MCF 10A (cell line): ENCODE measurements at places on chromosomes 16 and 17.

DNA sequence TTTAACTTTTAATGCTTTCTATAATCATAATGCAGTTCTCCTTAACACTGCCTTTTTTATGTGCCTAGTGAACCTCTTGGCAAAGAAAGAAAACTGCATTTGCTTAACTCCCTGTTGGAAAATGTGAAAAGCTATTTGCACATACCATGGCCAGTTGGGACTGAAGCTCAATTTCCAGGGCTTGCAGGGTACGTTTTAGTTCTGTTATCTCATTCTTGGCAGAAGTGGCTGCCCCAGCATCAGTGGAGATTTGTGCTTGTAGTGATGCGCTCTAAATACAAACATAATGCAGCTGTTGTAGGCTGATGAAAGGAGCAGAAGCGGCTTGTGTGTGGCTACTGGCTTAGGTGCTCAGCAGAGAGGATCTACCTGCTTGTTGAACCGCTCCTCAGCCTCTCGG, 3.7 kb downstream of the KRT24 start:
- H3K27me3 ChIP-seq, result no peaks in the 10 kb centered on the region
- H3K36me3 ChIP-seq, result no peaks in the 10 kb centered on the region
- DNase-seq, result no peak
- peaks cover 13% of the 10 kb centered on the region for H3K4me1 ChIP-seq
- H3K27ac ChIP-seq, result no peak overlapping the region

DNA sequence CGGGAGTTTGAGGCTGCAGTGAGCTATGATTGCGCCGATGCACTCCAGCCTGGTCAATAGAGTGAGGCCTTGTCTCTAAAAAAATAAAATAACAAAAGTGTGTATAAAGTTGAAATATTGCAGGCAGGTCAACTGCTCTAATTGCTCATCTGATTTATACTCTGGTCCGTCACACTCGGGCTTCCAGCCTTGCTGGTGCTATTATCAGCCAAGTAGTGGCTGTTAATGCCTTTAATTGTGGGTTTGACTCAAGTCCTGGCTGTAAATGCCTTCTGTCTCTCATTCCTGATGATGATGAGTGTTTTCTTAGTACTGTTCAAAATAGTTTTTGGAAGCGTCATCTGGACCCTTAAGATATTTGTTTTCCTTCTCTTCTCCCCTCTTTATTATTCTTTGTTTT, 18.4 kb downstream of the SYT17 start:
- H3K4me1 ChIP-seq, result peaks cover 8% of the 10 kb centered on the region
- DNase-seq, result no peak
- no peaks in the 10 kb centered on the region for H3K27me3 ChIP-seq

- no peak overlapping the region for H3K4me3 ChIP-seq
- no peak overlapping the region for H3K27ac ChIP-seq
- peaks cover 14% of the 10 kb centered on the region for H3K4me1 ChIP-seq
- DNase-seq, result peak; percentile 83
- H3K27me3 ChIP-seq, result peaks cover 36% of the 10 kb centered on the region
Measured at GRCh38 chr17:45719335-45720071, 64.6 kb upstream of the CRHR1 start.

GRCh38 chr17:64040206-64040605, 19.8 kb upstream of the ICAM2 start:
- no peaks in the 10 kb centered on the region for H3K4me1 ChIP-seq
- H3K36me3 ChIP-seq, result peaks cover 75% of the 10 kb centered on the region
- no peak overlapping the region for H3K27ac ChIP-seq
- H3K4me3 ChIP-seq, result no peak overlapping the region
- DNase-seq, result no peak
- H3K27me3 ChIP-seq, result no peaks in the 10 kb centered on the region

GRCh38 chr17:74893936-74894671, 671 bp upstream of the FADS6 start:
- H3K27me3 ChIP-seq, result peaks cover 53% of the 10 kb centered on the region
- H3K36me3 ChIP-seq, result no peaks in the 10 kb centered on the region
- H3K4me1 ChIP-seq, result no peaks in the 10 kb centered on the region
- DNase-seq, result no peak
- no peak overlapping the region for H3K4me3 ChIP-seq

- H3K27ac ChIP-seq, result no peak overlapping the region
- peaks cover 7% of the 10 kb centered on the region for H3K36me3 ChIP-seq
- DNase-seq, result no peak
Measured at GRCh38 chr17:19009970-19010369, 5.4 kb upstream of the FAM83G start.

DNA sequence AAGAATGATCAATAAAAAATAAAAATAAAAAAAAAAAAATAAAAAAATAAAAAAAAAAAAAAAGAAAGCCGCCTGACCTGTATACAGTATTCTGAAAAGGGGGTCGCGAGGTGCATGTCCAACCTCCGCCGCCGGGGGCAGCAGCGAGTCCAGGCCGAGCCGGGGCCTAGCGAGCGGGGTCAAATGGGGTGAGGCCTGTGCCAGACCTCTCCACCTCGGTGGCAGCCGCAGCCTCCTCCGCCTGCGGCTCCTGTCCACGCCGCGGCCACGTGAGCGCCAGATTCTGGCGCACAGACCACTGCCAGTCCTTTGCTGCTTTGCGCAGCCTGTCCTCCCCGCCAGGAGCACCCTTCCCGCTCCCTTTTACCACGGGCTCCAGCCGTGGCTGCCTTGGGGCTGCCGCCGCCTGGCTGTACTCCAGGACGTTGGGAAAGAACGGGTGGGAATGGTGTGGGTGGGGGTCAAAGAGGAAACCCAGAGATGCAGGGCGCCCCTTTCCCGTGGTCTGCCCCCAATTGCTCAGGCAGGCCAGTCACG, 2.4 kb upstream of the BCKDK start:
- H3K36me3 ChIP-seq, result peaks cover 20% of the 10 kb centered on the region
- H3K27me3 ChIP-seq, result no peaks in the 10 kb centered on the region
- no peak overlapping the region for H3K4me3 ChIP-seq
- peak; percentile 69 for DNase-seq
- H3K4me1 ChIP-seq, result peaks cover 20% of the 10 kb centered on the region

- H3K36me3 ChIP-seq, result peaks cover 6% of the 10 kb centered on the region
- no peak overlapping the region for H3K4me3 ChIP-seq
- no peak for DNase-seq
Measured at GRCh38 chr16:14958970-14959369, 15.9 kb upstream of the PDXDC1 start.

DNA sequence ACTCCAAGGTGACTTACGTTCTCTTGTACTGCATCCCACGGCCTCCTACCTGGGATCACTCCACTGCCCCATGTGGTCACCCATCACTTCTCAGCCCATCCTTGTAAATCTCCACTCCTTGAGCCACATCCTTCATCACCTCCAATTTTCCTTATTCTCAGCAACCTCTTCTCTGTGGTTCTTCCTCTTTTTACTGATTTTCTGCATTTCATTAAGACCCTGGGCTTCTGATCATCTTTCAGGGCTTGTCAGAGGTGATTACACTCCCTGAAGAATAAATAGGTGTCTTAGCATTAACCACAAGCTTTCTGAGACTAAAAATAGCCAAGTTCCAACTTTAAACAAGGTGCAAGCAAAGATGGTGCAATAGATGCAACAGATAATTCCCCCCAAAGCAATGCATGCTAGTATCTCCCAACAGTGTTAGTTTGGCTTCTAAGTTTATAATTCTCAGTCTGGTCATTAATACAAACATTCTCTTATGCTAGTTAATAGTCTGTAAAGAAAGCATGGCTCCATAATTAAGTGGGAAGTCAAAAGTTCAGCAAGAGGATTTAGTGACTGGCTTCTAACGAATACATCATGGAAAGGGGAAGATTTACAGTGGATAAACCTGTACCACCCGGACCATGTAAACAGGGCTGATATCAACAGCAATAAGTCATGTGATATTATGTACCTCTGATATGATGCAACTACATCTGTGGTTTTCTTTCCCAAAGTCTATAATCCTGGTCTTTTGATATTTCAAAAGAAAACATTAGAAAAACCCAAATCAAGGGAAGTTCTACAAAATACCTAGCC, 47.4 kb upstream of the FOXJ1 start:
- no peak overlapping the region for H3K27ac ChIP-seq
- no peak overlapping the region for H3K4me3 ChIP-seq
- H3K27me3 ChIP-seq, result peaks cover 24% of the 10 kb centered on the region
- DNase-seq, result no peak

DNA sequence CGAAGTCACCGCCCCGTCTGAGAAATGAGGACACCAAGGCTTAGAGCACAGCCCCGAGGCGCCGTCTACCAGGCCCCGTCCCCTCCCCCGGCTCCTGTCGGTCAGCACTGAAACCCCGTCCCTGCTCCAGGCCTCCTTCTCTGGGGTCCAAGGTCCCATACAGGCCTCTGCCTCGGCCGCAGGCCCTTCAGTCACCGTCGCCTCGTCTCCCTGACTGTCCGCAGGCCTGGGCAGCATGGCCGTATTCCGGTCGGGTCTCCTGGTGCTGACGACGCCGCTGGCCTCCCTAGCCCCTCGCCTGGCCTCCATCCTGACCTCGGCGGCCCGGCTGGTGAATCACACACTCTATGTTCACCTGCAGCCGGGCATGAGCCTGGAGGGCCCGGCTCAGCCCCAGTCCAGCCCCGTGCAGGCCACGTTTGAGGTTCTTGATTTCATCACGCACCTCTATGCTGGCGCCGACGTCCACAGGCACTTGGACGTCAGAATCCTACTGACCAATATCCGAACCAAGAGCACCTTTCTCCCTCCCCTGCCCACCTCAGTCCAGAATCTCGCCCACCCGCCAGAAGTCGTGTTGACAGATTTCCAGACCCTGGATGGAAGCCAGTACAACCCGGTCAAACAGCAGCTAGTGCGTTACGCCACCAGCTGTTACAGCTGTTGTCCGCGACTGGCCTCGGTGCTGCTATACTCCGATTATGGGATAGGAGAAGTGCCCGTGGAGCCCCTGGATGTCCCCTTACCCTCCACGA, 617 bp downstream of the COASY start:
- peak overlapping the region; percentile 94 for H3K4me3 ChIP-seq
- H3K27ac ChIP-seq, result peak overlapping the region; percentile 96
- H3K36me3 ChIP-seq, result peaks cover 19% of the 10 kb centered on the region
- H3K27me3 ChIP-seq, result no peaks in the 10 kb centered on the region
- H3K4me1 ChIP-seq, result peaks cover 20% of the 10 kb centered on the region

DNA sequence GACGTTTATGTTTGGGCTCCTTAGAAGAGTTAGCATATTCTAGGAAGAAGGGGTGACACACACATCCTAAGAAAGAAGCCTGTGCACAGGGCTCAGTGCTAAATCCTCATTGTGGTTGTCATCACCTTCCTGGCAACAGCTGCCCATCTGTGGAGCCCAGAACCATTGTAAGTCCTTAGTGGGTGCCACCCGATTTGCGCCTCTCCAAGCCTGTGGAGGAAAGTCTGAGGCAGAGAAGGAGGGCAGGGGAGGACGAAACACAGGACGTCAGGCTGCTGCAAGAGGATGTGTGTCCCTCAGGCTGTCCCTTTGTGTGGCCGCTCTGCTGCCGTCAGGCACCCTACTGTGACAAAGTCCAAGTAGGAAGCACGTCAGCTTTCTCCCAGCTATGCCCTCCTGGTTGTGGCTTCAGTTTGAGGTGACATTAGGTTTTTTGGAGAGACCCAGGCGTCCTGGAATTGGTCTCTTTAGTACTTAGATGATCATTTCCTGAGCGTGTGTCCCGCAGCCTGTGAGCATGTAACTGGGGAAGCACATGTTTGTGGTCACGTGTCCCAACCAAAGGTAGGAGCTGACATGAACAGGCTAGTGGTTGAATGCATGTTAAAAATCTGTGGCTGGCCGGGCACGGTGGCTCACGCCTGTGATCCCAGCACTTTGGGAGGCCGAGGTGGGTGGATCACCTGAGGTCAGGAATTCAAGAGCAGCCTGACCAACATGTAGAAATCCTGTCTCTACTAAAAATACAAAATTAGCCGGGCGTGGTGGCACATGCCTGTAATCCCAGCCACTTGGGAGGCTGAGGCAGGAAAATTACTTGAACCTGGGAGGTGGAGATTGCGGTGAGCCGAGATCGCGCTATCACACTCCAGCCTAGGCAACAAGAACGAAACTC, 10.7 kb downstream of the CLUAP1 start:
- H3K4me3 ChIP-seq, result no peak overlapping the region
- H3K4me1 ChIP-seq, result peaks cover 12% of the 10 kb centered on the region
- H3K36me3 ChIP-seq, result peaks cover 93% of the 10 kb centered on the region

DNA sequence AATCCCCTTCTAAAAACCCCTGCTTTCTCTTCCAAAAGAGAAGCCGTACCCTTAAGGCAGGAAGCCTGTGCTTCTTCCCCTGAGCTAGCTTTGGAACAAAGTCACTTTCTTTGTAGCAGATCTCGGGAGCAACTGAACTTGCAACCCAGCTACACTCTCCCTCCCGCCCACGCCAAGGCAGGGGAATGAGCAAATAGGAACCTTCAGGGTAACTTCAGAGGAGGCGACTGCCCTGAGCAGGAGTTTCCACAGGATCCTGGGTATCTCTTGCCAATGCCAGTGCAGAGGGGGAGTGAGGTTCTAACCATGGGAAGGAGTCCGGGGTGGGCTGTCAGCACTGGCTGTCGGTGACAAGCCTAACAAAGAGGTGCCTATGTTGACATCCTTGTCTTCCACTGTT, 5.9 kb upstream of the PIRT start:
- no peak overlapping the region for H3K27ac ChIP-seq
- H3K27me3 ChIP-seq, result peaks cover 1% of the 10 kb centered on the region
- DNase-seq, result no peak
- no peaks in the 10 kb centered on the region for H3K36me3 ChIP-seq
- peaks cover 11% of the 10 kb centered on the region for H3K4me1 ChIP-seq

DNA sequence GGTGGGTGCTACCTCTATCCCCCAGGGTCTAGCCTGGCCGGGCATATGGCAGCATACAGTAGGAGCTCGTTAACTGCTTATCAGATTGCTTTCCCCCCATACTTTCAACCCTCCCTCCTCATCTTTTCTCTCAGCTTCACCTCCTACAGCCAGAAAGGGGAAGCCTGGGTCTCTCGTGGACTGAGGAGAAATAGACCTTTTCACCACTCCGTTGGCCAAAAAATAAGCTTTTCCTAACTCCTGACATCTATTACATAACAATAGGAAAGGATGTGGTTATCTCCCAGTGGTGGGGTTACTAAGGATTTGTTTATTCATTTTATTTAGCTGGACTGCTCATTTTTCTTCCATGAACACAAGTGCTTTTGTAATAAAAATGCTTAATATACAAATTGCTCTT, 9.0 kb upstream of the CXCL16 start:
- H3K27ac ChIP-seq, result no peak overlapping the region
- H3K4me1 ChIP-seq, result no peaks in the 10 kb centered on the region
- no peak for DNase-seq
- peaks cover 44% of the 10 kb centered on the region for H3K27me3 ChIP-seq
- no peaks in the 10 kb centered on the region for H3K36me3 ChIP-seq

GRCh38 chr16:88087517-88087877, 136.3 kb downstream of the BANP start:
- no peak overlapping the region for H3K4me3 ChIP-seq
- no peaks in the 10 kb centered on the region for H3K4me1 ChIP-seq
- no peak for DNase-seq
- H3K36me3 ChIP-seq, result no peaks in the 10 kb centered on the region

GRCh38 chr17:5809056-5809455, 224.7 kb upstream of the NLRP1 start:
- no peak for DNase-seq
- no peaks in the 10 kb centered on the region for H3K27me3 ChIP-seq
- no peak overlapping the region for H3K27ac ChIP-seq

GRCh38 chr17:69326377-69327059, 415 bp downstream of the ABCA5 start:
- DNase-seq, result peak; percentile 42
- H3K27me3 ChIP-seq, result no peaks in the 10 kb centered on the region
- peaks cover 12% of the 10 kb centered on the region for H3K4me1 ChIP-seq
- peak overlapping the region; percentile 99 for H3K4me3 ChIP-seq
- H3K36me3 ChIP-seq, result no peaks in the 10 kb centered on the region
